Stimulated activated CD4-positive, alpha-beta T cell treated with anti-CD3 and anti-CD28 coated beads, TNF-alpha, amount 100 ng/mL, for 24 hours (primary cell): ENCODE measurements at places on chromosomes 4 and X.

GRCh38 chr4:17324386-17324830, 187.5 kb downstream of the QDPR start:
- DNase-seq = peak; percentile 11

DNA sequence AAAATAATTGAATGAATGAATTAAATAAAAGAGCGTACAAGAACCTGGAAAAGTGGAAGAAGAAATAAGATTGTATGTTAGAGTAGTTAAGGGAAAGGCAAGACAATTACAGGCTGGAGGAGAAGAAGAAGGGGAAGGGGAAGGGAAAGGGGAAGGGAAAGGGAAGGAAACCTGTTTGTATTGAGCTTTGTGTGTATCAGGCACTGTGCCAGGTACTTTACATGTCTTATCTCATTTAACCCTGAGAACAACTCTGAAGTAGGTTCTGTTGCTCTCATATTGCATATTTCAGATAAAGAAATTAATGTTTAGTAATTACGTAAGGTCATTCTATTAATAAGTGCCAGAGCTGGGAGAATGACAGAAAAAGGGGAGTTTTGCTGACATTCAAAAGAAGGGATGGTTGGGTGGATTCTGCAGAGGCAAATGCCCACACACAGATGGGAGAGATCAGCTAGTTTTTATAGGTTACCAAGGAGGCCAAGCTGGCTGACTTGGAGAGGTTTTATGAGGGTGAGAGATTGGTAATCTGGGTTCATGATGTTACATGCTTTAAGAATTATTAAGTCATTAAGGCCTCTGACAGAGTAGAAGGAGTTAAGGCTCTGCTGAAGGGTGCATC, 92.3 kb upstream of the LCORL start:
- no peak for DNase-seq

GRCh38 chrX:97452283-97452682, 568.6 kb downstream of the RPA4 start:
- DNase-seq = no peak

GRCh38 chr4:181688432-181688831, 554.8 kb upstream of the TENM3 start:
- DNase-seq = no peak

GRCh38 chr4:29199485-29199884, 1520.7 kb upstream of the PCDH7 start:
- no peak for DNase-seq
